ENCODE measurements at places on chromosomes 2 and 18.

DNA sequence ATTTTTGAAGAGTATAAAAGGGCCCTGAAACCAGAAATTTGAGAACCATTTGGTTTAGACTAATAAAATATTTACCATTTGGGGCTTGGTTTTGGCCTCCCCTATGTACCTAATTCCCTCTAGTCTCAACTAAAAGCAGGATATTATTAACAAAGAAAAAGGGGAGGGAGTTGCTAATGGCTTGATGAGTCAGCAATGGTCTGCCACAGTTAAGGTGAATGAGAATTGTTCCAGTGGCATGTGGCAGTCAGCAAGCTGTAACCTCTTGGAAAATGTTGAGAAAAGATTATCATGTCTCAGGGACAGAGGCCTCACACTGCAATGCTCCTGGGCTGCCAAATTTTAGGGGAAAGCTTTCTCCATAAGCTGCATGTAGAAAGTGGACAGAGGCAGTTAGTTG is 20.1 kb upstream of the SLC39A10 start:
- no peak for DNase-seq

GRCh38 chr2:164386231-164386630 is 235.1 kb downstream of the GRB14 start:
- no peak for DNase-seq

GRCh38 chr2:233848276-233848675 is 6.1 kb downstream of the HJURP start:
- no peak for DNase-seq

DNA sequence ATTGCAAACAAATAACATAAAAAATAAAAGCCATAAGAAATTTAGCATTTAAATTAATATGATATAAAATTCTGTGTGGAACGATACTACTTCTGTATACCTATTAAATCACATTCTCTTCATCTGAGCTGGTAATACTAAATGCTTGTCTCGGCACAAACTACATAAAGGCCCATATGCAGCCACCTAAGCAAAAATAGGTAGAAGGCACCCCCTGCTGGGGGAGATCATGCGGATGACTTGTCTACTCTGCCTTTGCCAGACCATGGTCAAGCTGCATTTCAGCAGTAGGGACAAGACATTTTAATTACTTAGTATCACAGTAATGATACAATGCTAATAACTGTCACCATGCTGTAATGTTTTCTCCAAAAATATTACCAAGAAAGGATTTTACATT is 108.0 kb downstream of the CDH19 start:
- no peak for DNase-seq

GRCh38 chr2:86039963-86040655 is 65.6 kb downstream of the POLR1A start:
- no peak for DNase-seq

GRCh38 chr2:58377181-58377580 is 136.1 kb upstream of the FANCL start:
- no peak for DNase-seq

GRCh38 chr2:236688157-236688556 is 118.5 kb downstream of the ACKR3 start:
- DNase-seq, result no peak

- no peak for DNase-seq
These were observed 180.2 kb downstream of the OSR1 start for GRCh38 chr2:19178175-19178574.

GRCh38 chr2:147506889-147507288 is 337.9 kb upstream of the ACVR2A start:
- DNase-seq, result no peak

GRCh38 chr18:76391746-76392145 is 103.3 kb downstream of the ZNF516 start:
- DNase-seq, result no peak

DNA sequence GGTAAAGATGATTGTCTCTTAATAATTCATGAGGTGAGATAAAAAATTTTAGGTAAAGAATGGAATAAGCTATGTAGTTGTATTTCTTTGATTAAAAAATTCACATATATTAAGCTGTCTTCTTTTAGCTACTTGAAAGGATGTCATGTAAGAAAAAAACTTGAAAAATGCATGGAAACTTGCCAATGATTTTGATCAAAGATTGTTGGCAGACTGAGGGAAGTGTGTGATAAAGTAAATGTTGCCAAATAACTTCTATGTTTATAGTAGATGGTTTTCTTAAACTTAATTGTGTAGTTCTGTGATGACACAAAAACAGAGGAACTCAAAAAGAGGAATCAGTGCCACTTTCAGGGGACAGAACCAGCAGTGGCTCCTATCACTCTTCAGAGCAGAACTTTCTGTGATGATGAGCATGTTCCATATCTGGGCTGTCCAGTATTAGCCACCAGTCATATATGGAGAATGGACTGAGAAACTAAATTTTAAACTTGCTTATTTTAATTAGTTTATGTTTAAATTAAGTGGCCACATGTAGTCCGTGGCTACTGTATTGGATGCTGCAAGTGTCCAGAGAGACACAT is 51.9 kb upstream of the SLC38A11 start:
- DNase-seq, result no peak

Data from stimulated activated CD8-positive, alpha-beta memory T cell treated with anti-CD3 and anti-CD28 coated beads, Interleukin-2, amount 100 ng/mL, for 1 hour (primary cell).